Glomerular endothelial cell (primary cell): ENCODE measurements at places on chromosomes 12 and 14. TPM values are rescaled to one million over a fixed set of nuclear protein-coding genes. Genes with fewer than 3 reads are reported as not detected.

Gene SLCO1A2
- not detected in 2 replicates for total RNA-seq

Gene ACRBP
- total RNA-seq = 0.58 TPM in 1 of 2 replicates, not detected in the other

Gene PLCZ1
- not detected in 2 replicates for total RNA-seq

Gene PELI2
- 2.9 and 3.7 TPM in 2 replicates for total RNA-seq

Gene KRT71
- not detected in 2 replicates for total RNA-seq

Gene FOXG1
- not detected in 2 replicates for total RNA-seq

Gene SCN8A
- total RNA-seq = 2.0 and 7.1 TPM in 2 replicates

Gene KLRC2
- total RNA-seq = not detected in 2 replicates

Gene KRT6C
- not detected in 2 replicates for total RNA-seq

Gene SLC25A21
- 0.58 and 1.7 TPM in 2 replicates for total RNA-seq

Gene SERPINA10
- not detected in 2 replicates for total RNA-seq

Gene METAP2
- 53.0 and 66.3 TPM in 2 replicates for total RNA-seq

Gene SMIM41
- total RNA-seq = not detected in 2 replicates

Gene LIN7A
- total RNA-seq = 1.7 and 2.6 TPM in 2 replicates

Gene RNASE7
- not detected in 2 replicates for total RNA-seq

Gene KRT74
- total RNA-seq = not detected in 2 replicates

Gene RHNO1
- total RNA-seq = 23.1 and 27.2 TPM in 2 replicates

Gene TAS2R19
- total RNA-seq = 1.0 and 6.9 TPM in 2 replicates
